Tibial nerve (tissue), 4 donors: ENCODE measurements at places on chromosomes 6 and 20. TPM values are rescaled to one million over a fixed set of nuclear protein-coding genes. Genes with fewer than 3 reads are reported as not detected.

Gene CGAS
- total RNA-seq = 9.8 TPM

Gene OOEP
- total RNA-seq = not detected

DNA sequence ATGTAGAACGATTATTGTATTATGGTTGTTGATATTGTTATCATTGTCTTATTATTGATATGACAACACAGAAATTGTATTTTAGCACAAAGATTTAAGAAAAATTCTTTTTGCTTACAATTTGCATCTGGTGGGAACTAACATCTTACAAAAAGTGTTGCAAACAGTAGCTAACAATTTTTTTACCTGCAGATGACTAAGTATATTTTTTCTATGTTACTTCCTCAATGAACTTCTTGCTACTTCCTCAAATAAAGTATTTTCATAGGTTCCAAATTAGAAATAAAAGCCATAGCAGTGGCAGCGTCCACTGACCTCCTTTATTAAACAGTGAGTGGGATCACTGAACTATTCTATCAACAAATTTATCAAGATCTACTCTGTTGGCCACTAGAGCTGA, 847.0 kb downstream of the PHF3 start:
- DNase-seq = no peak

DNA sequence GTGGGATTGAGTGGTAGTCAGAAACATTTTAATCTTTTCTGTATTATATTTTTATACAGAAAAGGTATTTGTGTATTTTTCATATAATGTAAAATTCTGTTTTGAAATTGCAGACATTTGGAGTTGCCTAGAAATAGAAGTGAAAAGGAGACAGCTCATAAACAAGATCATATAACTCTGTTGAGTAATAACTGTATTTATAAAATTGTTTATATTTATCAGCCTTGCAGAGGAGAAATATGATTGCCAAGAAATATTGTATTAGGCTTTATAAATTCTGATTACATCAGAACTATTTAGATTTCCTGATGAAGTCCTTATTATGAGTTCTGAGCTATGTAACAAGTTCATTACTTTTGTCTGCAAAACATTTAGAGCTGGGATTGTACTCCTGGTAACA, 55.3 kb downstream of the RIPOR2 start:
- DNase-seq = no peak

GRCh38 chr6:40244699-40245098, 310.4 kb upstream of the MOCS1 start:
- DNase-seq = no peak

GRCh38 chr6:3385660-3386151, 71.1 kb downstream of the SLC22A23 start:
- DNase-seq = peak; percentile 74

GRCh38 chr6:155887421-155887820, 431.8 kb upstream of the NOX3 start:
- no peak for DNase-seq
